Fibroblast of lung (primary cell): ENCODE measurements at places on chromosomes 12 and 14.

DNA sequence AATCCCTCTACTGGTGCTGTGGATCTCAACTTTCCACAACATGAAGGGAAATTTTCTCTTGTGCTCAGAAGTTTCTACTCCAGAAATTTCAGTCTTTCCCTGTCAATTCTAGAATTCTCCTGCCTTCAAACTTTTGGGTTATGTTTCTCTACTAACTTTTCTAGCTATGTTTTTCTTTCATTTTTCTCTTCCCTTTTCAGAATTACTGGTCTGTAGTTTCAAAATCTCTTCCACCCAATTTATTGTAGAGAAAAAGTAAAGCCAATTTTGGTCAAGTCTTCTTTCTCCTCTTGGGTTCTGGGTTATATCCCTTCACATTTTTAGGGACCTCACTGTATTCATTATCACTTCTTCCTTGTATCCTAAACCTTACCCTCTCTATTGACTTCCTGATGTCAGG is 18.9 kb downstream of the CNTN1 start:
- DNase-seq, result no peak
- no peak overlapping the region for H3K27ac ChIP-seq
- H3K4me1 ChIP-seq, result no peaks in the 10 kb centered on the region
- no peaks in the 10 kb centered on the region for H3K27me3 ChIP-seq
- H3K4me3 ChIP-seq, result no peak overlapping the region

DNA sequence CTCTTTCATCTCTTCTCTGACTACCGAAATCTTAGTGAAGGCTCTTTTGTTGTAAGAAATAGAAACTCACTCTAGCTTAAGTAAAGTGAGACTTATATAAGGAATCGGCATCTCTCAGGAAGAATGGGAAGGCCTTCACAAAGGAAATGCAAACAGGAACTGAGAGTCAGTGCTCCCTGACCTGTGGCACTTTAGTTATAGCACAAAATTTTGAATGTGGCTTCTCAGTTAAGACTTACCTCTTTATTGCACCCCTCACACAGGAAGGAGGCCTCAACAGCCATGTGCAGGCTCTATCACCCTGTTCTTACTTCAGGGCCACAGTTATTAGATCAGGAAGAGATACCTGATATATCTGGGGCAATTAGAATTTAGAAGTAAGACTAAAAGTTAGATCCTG is 224.7 kb upstream of the EGLN3 start:
- H3K36me3 ChIP-seq, result no peaks in the 10 kb centered on the region
- no peak overlapping the region for H3K4me3 ChIP-seq
- H3K27me3 ChIP-seq, result no peaks in the 10 kb centered on the region

- H3K27ac ChIP-seq, result no peak overlapping the region
- no peak overlapping the region for H3K4me3 ChIP-seq
- H3K36me3 ChIP-seq, result no peaks in the 10 kb centered on the region
- H3K4me1 ChIP-seq, result no peaks in the 10 kb centered on the region
- no peaks in the 10 kb centered on the region for H3K27me3 ChIP-seq
Observed at GRCh38 chr14:26926585-26926984, 328.8 kb upstream of the NOVA1 start.

GRCh38 chr12:113461666-113462065 is 10.0 kb downstream of the LHX5 start:
- no peak overlapping the region for H3K4me3 ChIP-seq
- peak; percentile 14 for DNase-seq
- no peak overlapping the region for H3K27ac ChIP-seq

DNA sequence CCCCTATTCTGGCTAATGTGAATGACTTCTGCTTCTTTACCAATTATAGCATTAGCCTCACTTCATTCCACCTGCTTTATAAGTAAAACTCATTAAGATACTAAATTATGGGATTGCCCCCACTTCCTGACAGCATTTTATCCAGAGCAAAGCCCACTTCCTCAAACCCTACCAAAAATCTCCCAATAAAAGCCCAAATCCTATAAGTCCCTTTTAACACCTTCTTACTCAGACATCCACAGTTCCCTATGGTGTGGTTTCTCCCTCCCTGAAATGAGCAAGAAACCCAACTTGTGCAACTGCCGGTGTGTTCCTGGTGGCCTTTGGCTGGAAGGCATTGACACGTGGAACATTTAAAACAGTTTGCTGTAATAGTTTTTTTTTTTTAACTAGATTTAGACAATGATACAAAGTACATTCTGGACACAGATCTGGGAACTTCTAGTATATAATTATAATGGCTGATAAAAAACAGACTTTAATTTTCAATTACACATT is 53.1 kb downstream of the BRMS1L start:
- DNase-seq, result peak; percentile 59
- peak overlapping the region; percentile 11 for H3K27ac ChIP-seq
- H3K4me3 ChIP-seq, result peak overlapping the region; percentile 20
- peaks cover 2% of the 10 kb centered on the region for H3K4me1 ChIP-seq

GRCh38 chr12:85516039-85516438 is 236.0 kb downstream of the ALX1 start:
- H3K27me3 ChIP-seq, result no peaks in the 10 kb centered on the region
- DNase-seq, result no peak
- no peak overlapping the region for H3K27ac ChIP-seq
- H3K4me1 ChIP-seq, result no peaks in the 10 kb centered on the region
- H3K4me3 ChIP-seq, result no peak overlapping the region
- no peaks in the 10 kb centered on the region for H3K36me3 ChIP-seq

DNA sequence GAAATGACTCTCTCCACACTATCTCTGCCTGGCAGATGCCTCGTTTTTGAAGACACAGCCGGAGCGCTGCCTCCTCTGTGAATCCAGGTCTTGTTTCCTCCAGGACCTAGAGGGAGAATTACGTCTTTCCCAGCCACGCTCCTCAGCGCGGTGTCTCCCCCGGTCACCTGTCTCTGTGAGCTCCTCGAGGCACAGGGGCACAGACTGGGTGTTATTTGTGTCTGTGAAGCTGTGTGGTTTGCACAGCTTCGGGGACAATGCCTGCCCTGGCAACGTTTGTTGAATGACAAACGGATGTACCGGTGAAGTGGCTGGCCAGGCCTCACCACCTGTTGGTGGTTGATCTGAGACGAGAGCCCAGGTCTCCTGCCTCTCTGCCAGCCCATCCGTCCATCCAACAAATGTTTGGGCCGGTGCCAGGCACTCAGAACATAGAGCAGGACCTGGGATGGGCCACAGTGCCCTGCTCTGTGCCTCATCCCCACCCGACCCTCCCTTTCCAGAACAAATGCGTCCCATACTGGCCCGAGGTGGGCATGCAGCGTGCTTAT is 6.1 kb downstream of the PTPN6 start:
- H3K27ac ChIP-seq, result no peak overlapping the region
- no peaks in the 10 kb centered on the region for H3K27me3 ChIP-seq
- no peaks in the 10 kb centered on the region for H3K36me3 ChIP-seq
- peaks cover 1% of the 10 kb centered on the region for H3K4me1 ChIP-seq
- DNase-seq, result no peak

- no peaks in the 10 kb centered on the region for H3K27me3 ChIP-seq
- no peak for DNase-seq
- H3K27ac ChIP-seq, result no peak overlapping the region
- H3K4me3 ChIP-seq, result no peak overlapping the region
Observed at GRCh38 chr14:90600619-90601018, 203.8 kb downstream of the CALM1 start.

GRCh38 chr12:49942921-49943624 is 7.5 kb upstream of the AQP2 start:
- no peaks in the 10 kb centered on the region for H3K4me1 ChIP-seq
- no peaks in the 10 kb centered on the region for H3K36me3 ChIP-seq
- H3K27ac ChIP-seq, result no peak overlapping the region
- no peaks in the 10 kb centered on the region for H3K27me3 ChIP-seq

DNA sequence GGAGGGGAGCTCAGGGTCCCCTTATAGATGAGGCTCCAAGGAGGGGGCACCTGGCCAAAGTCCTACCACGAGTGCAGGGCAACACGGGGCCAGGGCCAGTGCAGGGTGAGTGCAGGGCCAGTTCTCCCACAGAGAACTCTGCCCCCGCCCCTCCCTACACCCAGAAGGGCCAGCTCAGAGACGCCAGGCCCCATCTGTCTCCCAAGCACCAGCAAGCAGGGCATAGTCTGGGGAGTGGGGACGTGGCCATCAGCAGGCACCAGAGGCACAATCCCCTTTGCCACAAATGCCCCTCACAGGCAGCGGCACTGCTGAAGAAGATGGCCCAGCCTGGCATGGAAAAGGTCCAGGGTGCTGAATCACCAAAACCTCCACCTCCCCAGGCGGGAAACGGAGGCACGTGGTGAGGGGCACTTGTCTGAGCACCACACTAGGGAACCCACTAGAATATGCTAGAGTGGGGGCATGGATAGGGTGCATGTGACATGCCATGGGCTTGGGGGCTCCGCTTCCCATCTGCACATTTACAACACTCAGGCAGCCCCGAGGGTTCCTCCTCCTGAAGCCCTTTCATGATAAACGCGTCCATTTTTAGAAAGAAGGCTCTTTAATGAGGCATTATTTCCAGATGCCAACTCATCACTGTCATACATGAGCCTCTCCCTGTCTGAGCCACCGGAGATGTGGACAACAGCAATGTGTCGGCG is 17.8 kb downstream of the CCDC85C start:
- no peak overlapping the region for H3K4me3 ChIP-seq
- no peaks in the 10 kb centered on the region for H3K27me3 ChIP-seq
- H3K27ac ChIP-seq, result no peak overlapping the region
- no peaks in the 10 kb centered on the region for H3K36me3 ChIP-seq

DNA sequence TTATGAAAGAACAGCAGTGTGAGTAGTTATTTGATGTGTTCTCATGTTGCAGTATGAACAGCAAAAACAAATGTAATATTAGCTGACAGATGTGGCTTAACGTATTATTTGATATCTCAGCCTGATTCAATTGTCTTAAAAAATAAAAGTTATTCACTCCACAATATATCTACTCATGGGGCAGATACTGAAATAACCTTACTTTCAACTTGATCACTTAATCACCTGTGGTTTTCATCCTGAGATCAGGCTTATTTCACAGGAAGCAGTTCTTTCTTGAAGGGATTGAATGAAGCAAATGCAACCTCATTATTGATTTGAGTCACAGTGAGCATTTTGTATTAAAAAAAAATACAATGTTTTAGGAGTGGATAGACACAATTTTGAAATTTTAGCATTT is 90.3 kb downstream of the AKAP6 start:
- H3K36me3 ChIP-seq, result no peaks in the 10 kb centered on the region
- no peak overlapping the region for H3K4me3 ChIP-seq
- DNase-seq, result no peak
- no peak overlapping the region for H3K27ac ChIP-seq
- H3K27me3 ChIP-seq, result no peaks in the 10 kb centered on the region

- H3K36me3 ChIP-seq, result peaks cover 9% of the 10 kb centered on the region
- no peak overlapping the region for H3K27ac ChIP-seq
- H3K27me3 ChIP-seq, result no peaks in the 10 kb centered on the region
- H3K4me1 ChIP-seq, result no peaks in the 10 kb centered on the region
- no peak for DNase-seq
Observed at GRCh38 chr12:116968986-116969385, 58.2 kb downstream of the FBXW8 start.

- no peaks in the 10 kb centered on the region for H3K27me3 ChIP-seq
- no peak overlapping the region for H3K27ac ChIP-seq
- H3K36me3 ChIP-seq, result peaks cover 3% of the 10 kb centered on the region
- H3K4me3 ChIP-seq, result no peak overlapping the region
- peaks cover 12% of the 10 kb centered on the region for H3K4me1 ChIP-seq
Observed at GRCh38 chr14:23297611-23298277, 4.9 kb downstream of the PPP1R3E start.

DNA sequence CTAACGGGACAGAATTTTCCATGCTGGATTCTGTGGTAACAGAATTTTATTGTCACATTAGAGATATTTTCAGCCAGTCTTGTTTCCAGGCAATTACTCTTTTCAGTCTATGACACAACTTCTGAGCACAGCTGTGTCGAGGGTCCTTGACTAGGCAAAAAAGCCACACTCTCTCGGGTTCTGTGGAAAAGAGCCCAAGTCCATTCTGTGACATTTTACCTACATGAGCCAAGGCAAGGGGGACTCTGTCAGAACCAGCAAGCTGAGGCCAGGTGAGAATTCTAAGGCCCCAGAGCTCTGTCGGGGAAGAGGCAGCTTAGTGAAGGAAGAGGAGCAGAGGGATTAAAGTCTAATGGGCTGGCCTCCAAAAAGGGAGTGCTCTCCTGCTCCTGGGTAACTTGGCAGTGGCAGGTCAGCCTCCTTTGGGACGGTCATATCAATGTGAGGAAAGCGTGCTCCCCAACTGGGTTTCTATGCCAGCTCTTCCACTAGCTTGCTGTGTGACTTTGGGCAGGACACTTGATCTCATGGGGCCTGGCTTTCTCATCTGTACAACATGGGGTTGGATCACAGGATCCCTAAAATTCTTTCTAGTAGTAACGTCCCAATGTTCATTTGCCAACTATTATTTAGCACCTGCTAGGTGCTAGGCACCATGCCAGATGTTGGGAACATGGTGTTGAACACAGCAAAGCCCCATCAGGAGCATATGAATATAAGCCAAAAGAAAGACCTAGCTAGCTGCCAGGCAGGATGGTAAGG is 16.0 kb upstream of the RIC8B start:
- no peak overlapping the region for H3K27ac ChIP-seq
- H3K27me3 ChIP-seq, result no peaks in the 10 kb centered on the region
- no peaks in the 10 kb centered on the region for H3K4me1 ChIP-seq
- H3K36me3 ChIP-seq, result no peaks in the 10 kb centered on the region
- DNase-seq, result no peak
- H3K4me3 ChIP-seq, result no peak overlapping the region

DNA sequence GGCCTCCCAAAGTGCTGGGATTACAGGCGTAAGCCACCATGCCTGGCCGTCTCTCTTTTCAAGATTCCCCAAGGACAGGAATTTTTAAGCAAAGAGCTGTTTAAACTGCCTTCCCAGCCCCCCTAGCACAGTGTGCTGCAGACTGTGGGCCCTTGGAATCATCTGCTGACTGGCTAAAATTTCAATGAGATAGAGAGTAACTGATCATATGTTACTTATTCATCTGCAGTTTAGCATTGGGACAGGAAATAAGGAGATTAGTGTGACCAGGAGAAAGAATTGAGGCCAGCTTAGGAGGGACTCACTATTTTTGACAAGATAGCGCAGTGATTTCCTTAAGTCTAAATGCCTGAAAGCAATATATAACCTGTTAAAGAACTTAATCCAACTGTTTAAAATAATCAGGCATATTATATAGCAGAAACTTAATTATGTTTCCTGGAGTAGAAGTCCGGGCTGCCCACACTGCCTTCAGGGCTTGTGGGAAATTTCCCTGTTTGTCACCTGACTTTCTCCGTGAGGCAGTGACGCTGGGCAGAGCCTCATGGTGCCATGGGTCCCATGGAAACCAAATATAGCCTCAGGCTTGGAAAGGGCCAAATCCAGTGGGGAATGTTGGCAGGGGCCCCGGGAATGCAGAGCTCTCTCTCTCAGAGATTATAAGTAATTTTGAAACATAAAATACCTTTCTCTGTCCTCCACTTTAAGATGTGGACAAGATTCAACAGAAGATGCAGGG is 22.8 kb upstream of the CEBPE start:
- H3K4me3 ChIP-seq, result no peak overlapping the region
- no peaks in the 10 kb centered on the region for H3K4me1 ChIP-seq
- H3K27ac ChIP-seq, result no peak overlapping the region
- H3K36me3 ChIP-seq, result no peaks in the 10 kb centered on the region
- H3K27me3 ChIP-seq, result peaks cover 8% of the 10 kb centered on the region

DNA sequence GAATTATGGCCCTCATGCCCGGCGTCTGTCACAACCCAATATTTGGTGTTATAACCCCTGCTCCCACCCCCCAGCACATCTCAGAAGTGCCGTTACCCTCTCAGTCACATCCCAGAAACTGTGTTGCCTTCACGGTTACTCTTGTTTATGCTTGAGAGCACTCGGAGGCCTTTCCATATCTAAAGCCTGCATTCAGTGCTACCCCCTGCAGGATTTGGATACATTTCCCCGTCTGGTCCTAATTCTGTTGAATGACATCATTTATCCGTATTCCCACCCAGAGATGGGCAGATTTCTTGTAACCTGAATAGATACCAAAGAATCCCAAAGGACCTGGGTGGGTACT is 19.1 kb upstream of the FOS start:
- peaks cover 4% of the 10 kb centered on the region for H3K27me3 ChIP-seq
- no peaks in the 10 kb centered on the region for H3K36me3 ChIP-seq
- H3K4me3 ChIP-seq, result peak overlapping the region; percentile 40
- peak overlapping the region; percentile 99 for H3K27ac ChIP-seq
- peaks cover 7% of the 10 kb centered on the region for H3K4me1 ChIP-seq
